CD4-positive, alpha-beta memory T cell (primary cell): ENCODE measurements at places on chromosomes 11 and 22. TPM values are rescaled to one million over a fixed set of nuclear protein-coding genes. Genes with fewer than 3 reads are reported as not detected.

The PGGHG gene
- total RNA-seq, result 304 TPM

The SCGB2A2 gene
- total RNA-seq, result not detected

The APOA4 gene
- not detected for total RNA-seq

The LRRC55 gene
- not detected for total RNA-seq

The SYNGR1 gene
- not detected for total RNA-seq

The ACTN3 gene
- total RNA-seq, result 0.20 TPM

The OR52A1 gene
- not detected for total RNA-seq

The OTOG gene
- not detected for total RNA-seq

The BCO2 gene
- total RNA-seq, result 1.9 TPM

The TEX12 gene
- total RNA-seq, result not detected

The C22orf42 gene
- not detected for total RNA-seq

The SLC22A6 gene
- total RNA-seq, result not detected

The EFEMP2 gene
- total RNA-seq, result 6.0 TPM

The TCN1 gene
- total RNA-seq, result 0.38 TPM

The ISX gene
- not detected for total RNA-seq

The GRAP2 gene
- 140 TPM for total RNA-seq

The RAG2 gene
- total RNA-seq, result not detected

The CD59 gene
- total RNA-seq, result 100 TPM
